ENCODE measurements at places on chromosomes 13 and 19.

DNA sequence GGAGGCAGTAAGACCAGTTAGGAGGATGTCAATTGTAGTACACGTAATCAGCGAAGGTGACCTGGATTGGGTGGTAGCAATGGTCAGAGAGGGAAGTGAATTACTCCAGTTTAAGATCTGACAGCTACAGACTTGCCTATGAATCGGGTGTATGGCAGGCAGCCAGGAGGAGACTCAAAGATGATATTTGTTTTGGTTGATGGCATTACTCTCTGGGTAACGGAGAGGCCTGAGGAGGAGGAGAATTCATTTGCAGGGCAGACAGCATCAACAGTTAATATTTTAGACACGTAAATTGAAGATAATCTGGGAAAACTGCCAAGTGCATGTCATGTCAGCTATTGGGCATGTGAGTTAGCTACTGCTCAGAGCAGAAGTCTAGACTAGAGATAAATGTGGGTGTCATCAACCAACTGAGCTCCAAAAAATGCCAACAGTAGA, 109.2 kb downstream of the SGCG start:
- DNase-seq = peak; percentile 92

DNA sequence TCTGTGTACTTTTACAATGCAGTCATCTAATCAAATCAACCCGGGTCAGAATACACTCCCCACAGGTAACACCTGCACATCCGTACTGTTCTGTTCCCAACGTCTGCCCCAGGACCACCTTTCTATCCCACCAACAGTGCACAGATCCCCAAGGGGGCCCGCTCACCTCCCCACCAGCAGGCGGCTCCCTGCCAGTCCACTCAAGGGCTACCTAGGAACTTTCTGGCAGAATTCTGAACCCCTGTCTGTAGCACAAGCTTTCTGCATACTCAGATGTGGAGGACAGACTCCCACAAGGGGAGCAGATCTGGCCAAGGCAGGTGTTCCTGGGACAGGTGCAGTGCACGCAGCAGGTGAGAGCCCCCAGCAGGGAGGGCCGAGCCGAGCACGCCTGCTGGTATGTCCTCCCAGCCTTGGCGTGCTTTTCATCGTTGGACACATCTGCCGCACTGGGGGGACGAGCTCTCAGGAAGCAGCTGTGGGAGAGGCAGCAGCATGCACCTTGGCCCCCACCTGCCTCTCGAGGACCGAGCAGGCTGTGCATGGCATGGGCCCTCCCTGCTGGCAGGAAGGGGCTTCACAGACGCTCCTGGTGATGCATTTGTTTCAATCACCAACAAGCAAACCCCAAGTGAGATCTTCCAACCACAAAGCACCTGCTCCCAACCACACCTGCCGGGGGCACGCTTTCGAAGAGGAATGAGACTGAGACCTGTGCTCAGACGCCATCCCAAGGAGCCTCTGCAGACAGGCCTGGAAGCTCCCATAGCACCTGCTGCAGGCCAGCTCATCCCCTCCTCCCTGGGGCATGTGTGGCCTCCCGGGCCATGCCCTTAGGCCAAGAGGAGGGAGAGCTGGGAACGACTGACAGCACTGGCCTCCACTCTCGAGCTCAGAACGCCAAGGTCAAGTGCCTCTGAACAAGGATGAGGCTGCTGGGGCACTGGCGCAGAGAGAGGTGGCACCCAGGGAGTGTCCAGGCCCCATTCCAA, 35.9 kb downstream of the RAB20 start:
- peak; percentile 54 for DNase-seq

GRCh38 chr13:43295825-43296564, 272.6 kb downstream of the DNAJC15 start:
- DNase-seq = no peak

DNA sequence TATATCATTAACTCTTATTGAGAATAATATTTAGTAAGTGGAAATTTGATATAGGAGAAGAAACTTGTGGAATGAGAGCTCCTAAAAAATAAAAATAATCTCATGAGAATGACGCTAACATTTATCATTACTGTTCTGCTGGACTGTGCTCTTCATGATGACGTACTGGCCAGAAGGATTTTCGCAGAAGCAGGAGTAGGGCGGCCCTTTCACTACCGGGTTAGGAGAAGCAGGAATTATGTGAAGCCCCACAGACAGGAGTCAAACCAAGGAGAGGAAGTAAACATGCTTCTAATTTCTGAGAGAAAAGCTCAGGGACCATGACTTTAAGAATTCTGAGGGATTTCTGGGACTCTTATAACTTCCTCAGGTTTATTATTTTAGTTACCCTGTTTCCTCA, 195.1 kb downstream of the VWA8 start:
- DNase-seq = peak; percentile 70

DNA sequence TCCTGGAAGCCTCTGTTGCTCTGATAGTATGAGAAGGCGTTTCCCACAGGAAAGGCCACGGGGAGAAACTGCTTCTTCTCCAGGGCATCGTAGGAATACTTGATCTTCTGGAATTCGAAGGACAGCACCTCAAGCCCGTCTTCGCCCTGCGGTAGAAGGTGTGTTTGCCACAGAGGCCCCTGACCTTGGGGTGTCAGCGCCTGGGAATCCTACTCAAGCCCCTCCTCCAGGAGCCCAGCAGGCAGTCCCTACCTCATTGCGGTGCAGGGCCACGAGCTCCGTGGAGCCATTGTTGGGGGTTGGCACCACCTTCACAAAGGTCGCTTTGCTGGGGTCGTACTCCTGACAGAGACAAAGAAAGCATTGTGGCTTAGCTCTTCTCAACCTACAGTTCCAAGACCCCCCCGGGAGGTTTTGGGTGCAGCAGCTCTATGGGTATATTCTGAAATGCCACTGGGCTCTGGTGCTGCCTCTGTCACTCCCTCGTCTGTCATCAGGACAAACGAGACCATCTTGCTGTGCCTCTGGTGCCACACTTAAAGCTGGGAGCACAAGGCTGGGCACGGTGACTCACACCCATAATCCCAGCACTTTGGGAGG, 3.7 kb downstream of the ATP13A1 start:
- DNase-seq = no peak

- no peak for DNase-seq
Observed at GRCh38 chr19:3792114-3792513, 5.9 kb upstream of the MATK start.

- no peak for DNase-seq
Observed at GRCh38 chr19:13139633-13140311, 10.4 kb downstream of the STX10 start.

DNA sequence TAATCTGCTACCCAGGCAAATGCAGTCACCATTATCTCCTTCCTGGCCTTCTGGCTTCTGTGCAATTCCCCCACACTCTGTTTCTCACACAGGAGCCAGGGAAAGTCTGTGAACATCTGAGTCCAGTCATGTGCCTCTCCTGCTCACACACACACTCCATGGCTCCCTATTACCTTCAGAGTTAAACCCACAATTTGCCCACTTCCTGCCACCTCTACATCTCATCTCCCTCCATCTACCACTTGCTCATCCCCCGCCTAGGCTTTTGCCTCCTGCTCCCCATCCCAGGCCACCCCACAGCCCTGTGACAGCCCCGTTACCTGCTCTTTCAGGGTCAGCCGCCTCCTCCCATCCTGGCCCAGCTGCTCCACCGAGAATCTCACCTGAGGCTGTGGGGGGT, 13.5 kb downstream of the IL12RB1 start:
- no peak for DNase-seq

- peak; percentile 83 for DNase-seq
Observed at GRCh38 chr19:53877361-53877766, 4.6 kb upstream of the PRKCG start.

GRCh38 chr13:80441968-80442367, 101.0 kb upstream of the SPRY2 start:
- DNase-seq = no peak

- DNase-seq = no peak
Observed at GRCh38 chr13:43558939-43559338, 227.8 kb downstream of the ENOX1 start.

- DNase-seq = no peak
Observed at GRCh38 chr19:18202778-18203407, 949 bp downstream of the RAB3A start.

- DNase-seq = no peak
Observed at GRCh38 chr19:9552536-9553274, 14.3 kb upstream of the ZNF426 start.

DNA sequence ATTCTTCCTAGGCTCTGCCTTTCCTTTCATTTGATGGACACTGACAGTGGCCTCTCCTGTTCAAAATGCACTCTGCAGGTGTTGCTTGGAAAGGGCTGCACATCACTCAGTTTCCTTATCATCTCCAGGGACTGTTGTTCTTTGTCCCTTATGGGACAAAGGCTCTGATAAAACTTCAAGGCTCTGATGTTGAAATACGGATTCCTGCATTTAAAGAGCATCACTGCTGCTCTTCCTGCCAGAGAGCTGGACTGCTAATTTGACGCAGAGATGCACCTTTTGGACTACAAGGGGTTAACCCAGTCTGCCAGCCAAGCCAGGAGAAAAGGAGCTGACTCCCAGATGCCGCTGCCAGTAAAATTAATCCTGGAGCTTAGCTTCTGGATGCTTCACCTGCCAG, 952.1 kb downstream of the DIAPH3 start:
- no peak for DNase-seq

Measured in amniotic epithelial cell (primary cell).